ENCODE measurements at places on chromosomes 3 and 15.

- no peak for DNase-seq
These were observed 10.6 kb upstream of the SEMA7A start for GRCh38 chr15:74444106-74445062.

- no peak for DNase-seq
These were observed 130.0 kb upstream of the TJP1 start for GRCh38 chr15:29952225-29952624.

GRCh38 chr3:177034832-177035475 lies 162.3 kb downstream of the TBL1XR1 start:
- no peak for DNase-seq

- no peak for DNase-seq
These were observed 29.4 kb upstream of the RSL24D1 start for GRCh38 chr15:55226127-55226526.

DNA sequence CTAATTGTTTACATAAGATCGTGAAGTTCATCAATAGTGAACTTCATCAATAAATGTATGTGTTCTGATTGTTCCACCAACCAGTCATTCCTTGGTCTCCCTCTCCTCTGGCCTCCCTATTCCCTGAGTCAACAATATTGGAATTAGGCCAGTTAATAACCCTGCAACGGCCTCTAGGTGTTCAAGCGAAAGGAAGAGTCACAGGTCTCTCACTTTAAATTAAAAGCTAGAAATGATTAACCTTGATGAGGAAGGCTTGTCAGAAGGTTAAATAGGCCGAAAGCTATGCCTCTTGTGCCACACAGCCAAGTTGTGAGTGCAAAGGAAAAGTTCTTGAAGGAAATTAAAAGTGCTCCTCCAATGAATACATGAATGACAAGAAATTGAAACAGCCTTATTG lies 89.4 kb upstream of the ACKR4 start:
- DNase-seq = no peak

DNA sequence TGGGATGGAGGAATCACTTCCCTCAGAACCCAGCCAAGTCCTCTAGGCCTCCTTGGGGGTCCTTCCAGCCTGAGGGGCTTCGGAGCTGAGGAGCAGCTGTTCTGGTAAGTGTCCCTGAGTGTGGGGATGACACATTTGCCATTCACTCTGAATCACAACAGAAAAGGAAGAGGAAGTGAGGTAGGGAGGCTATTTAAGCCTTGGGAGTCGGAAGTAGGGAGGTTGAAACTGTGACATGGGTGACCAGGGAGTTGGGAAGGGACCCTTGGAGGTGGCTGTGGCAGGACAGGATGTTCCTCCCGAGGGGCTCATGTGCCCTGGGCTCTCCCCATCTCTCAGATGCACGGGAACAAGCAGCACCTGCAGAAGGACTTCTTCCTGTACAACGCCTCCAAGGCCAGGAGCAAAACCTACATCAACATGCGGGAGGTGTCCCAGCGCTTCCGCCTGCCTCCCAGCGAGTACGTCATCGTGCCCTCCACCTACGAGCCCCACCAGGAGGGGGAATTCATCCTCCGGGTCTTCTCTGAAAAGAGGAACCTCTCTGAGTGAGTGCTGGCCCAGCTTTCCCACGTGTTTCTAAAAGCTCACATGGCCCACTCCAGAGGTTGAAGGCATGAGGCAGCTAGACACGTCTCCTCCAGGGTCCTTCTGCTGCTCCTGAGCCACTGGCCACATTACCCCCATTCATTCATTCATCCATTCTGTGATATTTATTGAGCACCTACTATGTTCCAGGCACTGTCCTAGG lies 43.3 kb downstream of the CAPN3 start:
- no peak for DNase-seq

DNA sequence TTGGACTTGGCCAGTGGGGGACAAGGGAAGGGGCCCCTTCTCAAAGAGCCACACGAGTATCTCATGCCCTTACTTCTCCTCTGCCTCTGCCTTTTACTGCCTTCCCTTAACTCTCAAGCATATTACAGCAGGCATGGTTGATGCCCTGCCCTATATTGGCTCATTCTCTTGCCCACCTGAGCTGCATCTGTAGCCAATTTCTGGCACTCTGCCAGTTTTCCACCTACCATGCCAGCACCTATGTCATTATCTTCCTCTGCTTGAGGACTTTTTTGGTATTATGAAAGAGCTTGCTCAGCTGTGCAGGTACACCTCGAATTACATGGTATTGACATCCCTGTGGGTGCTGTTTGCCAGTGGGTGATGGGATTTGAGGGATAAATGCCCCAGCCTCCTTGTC lies 181.8 kb downstream of the OXSM start:
- DNase-seq = no peak

GRCh38 chr3:131349946-131350347 lies 31.6 kb upstream of the NUDT16 start:
- peak; percentile 49 for DNase-seq

DNA sequence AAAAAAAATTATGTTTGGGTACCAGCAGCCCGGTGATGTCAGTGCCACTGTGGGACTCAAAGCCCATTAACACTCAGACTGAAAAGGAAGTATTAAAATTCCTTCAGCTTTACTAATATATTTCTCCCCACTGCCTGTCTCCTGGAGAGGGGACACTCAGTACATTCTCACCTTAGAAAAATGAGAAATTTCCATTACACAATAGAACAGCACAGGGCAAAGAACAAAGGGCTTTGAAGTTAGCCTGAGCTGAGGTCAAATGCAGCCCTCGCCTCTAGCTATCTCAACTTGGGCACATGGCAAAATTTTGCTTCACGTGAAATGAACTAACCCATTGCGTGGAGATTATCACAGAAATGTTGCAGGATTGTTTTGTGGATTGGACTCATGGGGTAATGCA lies 80.8 kb downstream of the RARB start:
- no peak for DNase-seq

GRCh38 chr3:150972366-150973071 lies at the start of gene CLRN1:
Gene CLRN1, minus strand, starts transcription at chr3:150972727. Its CDS starts 19 bp downstream, at chr3:150972708.
- no peak for DNase-seq
